ENCODE measurements at places on chromosomes 1 and 21.

DNA sequence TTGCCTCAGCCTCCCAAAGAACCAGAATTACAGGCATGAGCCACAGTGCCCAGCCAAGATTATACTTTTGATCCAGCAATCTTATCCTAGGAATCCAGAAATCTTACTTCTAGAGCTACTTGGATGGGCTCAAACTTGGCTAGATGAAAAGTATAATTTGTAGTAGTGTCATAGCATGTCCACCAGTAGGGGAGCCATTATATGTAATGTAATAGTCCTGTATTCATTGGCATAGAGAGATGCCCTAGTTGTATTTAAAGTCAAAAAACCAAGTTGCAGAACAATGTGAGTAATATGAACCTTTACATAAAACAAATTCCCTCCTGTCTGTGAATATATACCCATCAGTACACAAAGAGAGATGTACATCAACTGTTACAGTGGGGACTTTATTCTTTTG, 83.9 kb downstream of the NOS1AP start:
- no peak for DNase-seq

DNA sequence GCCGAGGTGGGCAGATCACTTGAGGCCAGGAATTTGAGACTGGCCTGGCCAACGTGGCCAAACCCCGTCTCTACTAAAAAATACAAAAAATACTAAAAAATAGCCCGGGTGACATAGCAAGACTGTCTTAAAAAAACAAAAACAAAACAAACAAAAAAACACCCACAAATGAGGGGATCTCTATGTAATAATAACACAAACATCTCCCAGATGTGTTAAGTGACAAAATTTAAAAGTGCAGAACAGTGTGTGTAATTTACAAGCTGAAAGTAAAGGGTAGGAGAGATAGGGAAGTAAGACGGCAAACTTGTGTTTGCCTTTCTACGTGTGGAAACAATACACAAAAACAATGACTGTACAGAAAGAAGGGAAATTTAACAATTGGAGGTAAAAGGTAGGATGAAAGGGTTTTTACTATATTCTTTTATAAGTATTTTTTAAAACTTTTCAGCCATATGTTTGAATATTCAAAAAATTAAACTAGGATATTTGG, 36.3 kb downstream of the ARID4B start:
- no peak for DNase-seq

DNA sequence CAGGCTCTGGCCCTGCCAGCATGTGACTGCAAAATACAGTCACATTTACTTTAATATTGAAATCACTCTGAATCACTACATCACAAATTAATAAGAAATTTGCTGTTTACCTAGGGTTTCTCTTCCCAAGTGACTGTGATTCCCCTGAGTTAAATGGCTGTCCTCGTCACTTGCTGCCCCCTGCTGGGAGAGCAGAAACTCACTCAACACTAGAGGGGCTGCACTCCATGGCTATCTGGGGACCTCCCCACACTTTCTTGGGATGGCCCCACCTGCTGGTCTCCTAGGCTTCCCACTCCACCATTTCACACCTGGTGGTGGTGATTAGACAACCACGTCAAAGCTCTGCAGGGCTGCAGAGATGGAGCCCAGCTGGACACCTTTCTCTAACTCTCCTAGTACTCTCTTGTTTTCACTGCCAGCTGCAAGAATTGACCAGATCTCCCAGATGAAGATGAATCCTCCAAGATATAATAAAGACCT, 63.4 kb downstream of the CD2 start:
- peak; percentile 82 for DNase-seq

- DNase-seq: no peak
Observed at GRCh38 chr1:7293702-7294629, 477.1 kb upstream of the VAMP3 start.

GRCh38 chr1:33578557-33579448, 106.4 kb downstream of the ZSCAN20 start:
- DNase-seq: no peak

DNA sequence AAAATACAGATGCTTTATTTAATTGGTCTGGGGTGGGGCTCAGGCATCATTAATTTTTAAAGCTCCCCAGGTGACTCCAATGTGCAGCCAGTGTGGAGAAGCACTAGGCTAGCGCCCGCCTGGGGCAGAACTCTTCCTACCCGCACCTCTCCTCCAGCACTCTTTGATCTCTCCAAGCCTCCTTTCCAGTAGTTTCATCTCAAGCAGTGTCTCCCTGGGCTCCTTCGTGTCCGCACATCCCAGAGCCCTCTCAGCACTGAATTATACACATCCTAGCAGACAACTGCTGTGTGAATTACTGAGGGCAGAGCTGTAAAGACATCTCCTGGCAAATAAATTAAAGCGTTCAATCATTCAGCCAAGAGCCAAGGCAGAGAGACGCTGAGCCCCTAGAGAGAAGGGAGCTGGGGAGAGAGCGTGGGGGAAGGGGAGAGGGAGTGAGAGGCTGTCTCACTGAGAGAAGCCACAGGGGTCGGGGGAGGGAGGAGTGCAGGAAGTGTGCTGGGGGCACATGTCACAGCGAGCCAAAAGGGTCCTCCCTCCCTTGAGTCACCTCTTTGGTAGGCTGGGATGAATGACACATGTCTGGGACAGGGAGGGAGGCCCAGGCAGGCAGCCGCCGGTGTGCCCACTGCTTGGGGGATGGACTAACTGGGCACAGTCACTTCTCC, 21.0 kb upstream of the PARP1 start:
- no peak for DNase-seq

GRCh38 chr1:234495231-234495990, 16.4 kb upstream of the TARBP1 start:
- no peak for DNase-seq

DNA sequence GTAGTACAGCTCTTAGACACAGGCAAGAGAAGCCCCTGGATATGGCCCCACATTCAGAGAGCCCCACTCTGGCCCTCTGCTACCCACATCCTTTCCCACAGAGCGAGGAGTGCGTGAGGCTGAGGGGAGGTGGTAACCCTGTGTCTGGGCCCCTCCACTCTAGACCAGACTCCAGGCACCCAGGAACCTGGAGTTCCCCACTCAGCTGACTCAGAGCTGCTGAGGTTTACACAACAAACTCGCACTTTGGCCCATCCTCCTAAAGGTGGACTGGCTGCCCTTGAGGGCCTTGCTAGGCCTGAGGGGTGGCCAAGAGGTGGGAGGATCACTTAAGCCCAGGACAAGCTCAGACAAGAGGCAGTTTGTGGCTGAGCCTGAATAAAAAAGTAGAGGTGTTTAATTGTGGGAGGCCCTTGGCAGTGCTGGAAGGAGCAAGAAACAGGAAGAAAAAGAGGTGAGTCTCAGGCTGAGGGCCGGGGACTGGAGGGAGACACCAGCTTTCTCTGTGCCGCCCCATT, 10.7 kb downstream of the MR1 start:
- peak; percentile 42 for DNase-seq

GRCh38 chr1:27496604-27497155, 6.7 kb upstream of the WASF2 start:
- DNase-seq: no peak

DNA sequence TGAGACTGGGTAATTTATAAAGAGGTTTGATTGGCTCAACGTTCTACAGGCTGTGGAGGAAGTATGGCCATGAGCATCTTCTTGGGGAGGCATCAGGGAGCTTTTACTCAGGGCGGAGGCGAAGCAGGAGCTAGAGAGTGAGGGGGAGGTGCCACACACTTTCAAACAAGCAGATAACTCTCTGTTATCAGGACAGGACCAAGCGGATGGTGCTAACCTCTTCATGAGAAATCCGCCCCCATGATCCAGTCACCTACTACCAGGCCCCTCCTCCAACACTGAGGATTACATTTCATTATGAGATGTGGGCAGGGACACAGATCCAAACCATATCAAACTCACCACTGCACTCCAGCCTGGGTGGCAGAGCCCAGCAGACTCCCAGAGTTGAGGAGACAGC, 11.5 kb upstream of the LRRC47 start:
- no peak for DNase-seq

Data from stimulated activated CD4-positive, alpha-beta T cell treated with anti-CD3 and anti-CD28 coated beads, Interleukin-4, amount 100 ng/mL, for 1 hour (primary cell).